ENCODE measurements at places on chromosomes 2 and 18.

DNA sequence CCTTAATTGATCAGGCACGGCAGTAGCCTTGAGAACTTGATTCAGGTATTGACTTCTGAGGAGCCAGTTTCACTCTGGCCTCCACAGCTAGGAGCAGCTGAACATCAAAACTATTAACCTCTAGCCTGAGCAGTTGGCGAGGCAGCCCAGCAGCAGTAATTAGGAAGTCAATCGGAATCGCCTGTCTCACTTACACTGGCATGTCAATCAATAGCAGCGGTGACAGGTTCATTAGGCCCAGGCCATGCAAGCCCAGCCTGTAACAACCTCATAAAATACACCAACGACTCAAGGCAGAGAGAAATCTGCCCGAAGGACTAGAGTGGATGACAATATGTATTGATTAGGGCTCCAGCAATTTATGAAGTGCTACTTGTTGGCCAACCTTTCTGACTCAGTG, 255.4 kb upstream of the SKOR2 start:
- DNase-seq: no peak

GRCh38 chr18:10685484-10685883, 159.7 kb downstream of the NAPG start:
- no peak for DNase-seq

GRCh38 chr2:160209516-160209856, 9.4 kb upstream of the ITGB6 start:
- DNase-seq: no peak

DNA sequence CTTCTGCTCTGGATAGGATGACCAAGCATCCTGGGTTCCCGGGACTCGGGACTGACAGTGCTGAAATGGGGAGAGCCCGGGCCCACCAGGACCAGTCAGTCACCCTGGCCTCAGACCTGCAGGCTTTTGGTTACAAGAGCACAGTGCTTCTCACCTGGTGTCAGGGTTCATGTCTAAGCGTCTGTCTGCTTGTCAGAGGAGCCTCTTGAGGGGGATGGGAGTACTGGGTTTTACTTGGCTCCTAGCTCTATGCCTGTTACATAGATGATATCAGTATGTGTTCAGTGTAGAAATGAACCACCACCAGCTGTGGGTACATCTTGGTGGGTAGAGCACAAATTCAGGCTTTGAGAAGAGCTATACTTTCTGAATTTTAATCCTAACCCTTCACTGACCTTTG, 29.9 kb downstream of the PCARE start:
- no peak for DNase-seq

DNA sequence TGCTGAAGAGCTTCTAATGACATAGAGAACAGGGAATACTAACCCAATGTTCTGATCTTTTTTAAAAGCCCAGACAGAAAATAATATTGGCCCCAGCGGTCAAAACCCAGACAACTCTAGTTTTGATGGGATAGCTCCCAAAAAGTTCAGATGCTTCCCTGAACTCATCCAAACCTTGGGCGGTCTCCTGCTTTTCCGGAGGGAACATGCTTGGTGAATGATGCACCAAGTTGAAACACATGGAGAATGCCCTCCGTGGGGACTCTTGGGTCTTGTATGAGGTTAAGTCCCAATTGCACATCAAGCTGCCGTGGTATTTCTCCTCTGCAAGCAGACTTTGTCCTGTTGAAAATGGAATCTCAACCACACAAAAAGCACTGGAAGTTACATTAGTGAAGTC, 120.7 kb upstream of the CTAGE1 start:
- no peak for DNase-seq

- no peak for DNase-seq
Measured at GRCh38 chr2:121129692-121130091, 155.3 kb downstream of the TFCP2L1 start.

GRCh38 chr18:54268751-54269150, 566 bp upstream of the POLI start:
- no peak for DNase-seq

GRCh38 chr2:155218945-155219344, 520.5 kb downstream of the KCNJ3 start:
- DNase-seq: no peak

GRCh38 chr2:209046163-209046562, 377.7 kb upstream of the MAP2 start:
- DNase-seq: no peak

DNA sequence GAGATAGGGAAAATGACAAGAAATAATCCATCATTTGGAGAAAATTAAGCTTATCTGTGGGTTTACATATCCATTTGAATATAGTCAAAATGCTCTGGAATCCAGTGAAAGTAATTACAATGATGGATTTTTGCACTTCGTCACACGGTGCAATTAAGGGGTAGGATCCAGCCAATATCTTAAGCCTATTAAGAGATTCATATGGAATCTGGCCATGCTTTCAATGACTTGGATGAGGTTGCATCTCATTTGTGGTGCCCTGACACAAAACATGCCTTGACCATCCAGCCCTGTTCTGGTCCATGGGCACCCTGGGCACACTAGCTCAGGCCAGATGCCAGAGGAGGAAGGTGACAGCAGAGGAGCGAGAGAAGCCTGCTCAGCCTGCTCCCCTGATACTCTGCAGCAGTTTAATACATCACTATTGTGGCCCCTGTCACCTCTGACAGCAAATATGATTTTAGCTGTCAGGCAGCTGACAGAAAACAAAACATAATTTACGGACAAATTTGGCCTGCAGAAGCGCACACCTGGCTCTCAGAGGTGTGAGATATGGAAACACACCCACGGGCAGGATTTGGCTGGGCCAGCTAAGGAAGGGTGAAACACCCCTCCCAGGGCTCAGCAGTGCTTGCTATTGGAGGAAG, 94.1 kb upstream of the ST8SIA3 start:
- DNase-seq: no peak

- no peak for DNase-seq
Measured at GRCh38 chr18:26919627-26920026, 54.1 kb upstream of the AQP4 start.

DNA sequence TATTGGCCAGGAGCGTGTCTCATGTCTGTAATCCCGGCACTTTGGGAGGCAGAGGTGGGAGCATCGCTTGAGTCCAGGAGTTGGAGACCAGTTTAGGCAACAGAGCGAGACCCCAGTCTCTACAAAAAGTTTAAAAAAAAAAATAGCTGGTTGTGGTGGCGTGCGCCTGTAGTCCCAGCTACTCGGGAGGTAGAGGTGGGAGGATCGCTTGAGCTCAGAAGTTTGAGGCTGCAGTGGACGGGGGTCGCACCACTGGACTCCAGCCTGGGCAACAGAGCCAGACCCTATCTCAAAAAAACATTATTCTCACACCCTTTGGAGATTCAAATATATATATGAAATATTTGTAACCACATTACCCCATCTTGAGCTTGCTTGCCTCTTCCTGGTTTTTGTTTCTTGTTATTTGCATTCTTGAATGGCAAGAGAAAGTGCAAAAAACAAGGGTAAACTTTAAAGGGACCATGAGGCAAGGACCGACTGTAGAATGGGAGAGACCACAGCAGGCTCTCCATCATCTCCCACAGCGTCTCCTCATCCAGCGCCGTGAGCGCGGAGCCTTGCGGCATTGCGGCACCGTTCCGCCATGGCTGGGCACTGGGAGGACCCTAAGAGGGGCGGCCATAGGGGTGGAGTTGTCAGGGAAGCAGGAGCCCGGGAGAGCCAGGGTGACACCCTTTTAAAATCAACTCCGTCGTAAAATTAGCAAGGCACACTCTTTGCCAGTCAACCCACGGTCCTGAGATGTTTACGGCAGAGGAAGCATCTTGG, 1.4 kb downstream of the ELP2 start:
- DNase-seq: no peak

- DNase-seq: no peak
Measured at GRCh38 chr2:233976690-233977294, 59.6 kb downstream of the TRPM8 start.

DNA sequence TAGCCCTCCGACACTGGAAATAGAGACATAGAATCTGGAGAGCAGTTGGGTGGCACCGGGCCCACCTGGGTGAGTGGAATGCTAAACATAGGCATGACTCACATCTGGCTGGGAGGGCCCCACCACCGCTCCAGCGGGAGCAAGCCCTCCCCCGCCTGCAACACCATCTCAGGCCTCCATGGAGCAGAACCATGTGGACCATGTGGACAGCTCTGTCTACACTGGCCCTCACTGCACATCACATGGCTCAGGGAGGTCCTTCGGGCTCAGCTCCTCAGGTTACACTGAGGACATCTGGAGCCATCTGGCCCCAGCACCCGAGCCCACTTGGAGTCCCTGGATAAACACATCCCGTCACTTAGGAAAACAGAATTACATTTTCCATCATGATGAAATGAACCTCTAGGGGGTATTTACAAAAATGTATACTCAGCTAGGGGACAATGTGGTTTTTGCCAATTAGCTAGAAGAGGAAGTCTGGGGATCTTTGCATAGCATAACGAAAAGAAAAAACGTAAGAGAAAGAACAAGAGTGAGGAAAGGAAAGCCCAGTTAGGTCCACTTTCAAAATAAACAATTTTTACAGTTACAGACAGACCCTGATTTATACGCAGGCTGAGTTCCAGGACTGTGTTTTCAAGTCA, 30.7 kb upstream of the MLPH start:
- DNase-seq: no peak

DNA sequence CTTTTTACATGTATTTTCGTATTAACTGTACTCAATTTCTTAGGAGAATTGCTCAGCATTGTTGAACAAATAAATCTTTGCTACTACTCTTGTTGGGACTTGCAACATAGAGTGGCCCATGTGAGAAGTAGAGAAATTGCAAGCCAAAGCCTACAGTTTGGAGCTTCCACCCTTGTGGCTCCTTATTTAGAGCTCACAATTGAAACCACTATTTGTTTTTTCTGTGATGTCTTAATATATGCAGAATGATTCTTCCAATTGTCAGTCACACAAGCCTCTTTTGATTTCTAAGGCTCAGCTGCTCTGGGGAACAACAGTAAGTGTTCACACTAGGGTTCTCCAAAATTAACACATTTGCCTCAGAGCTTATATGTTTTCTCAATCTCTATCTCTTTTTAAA, 60.2 kb upstream of the GALNT13 start:
- DNase-seq: no peak

DNA sequence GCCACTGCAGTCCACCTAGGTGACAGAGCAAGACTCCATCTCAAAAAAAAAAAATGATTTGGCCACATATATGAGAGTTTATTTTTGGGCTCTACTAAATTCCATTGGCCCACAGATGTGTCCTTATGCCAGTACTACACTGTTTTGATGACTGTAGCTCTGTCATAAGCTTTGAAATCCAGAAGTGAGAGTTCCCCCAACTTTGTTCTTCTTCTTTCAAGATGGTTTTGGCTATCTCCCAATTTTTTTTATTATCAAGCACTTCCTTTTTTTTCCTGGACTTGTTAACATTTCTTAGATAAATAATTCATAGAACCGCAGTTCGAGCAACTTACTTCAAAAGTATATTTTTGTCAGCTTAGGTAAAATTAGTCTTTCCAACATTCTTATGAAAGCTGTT, 96.9 kb downstream of the TSHZ1 start:
- DNase-seq: no peak

DNA sequence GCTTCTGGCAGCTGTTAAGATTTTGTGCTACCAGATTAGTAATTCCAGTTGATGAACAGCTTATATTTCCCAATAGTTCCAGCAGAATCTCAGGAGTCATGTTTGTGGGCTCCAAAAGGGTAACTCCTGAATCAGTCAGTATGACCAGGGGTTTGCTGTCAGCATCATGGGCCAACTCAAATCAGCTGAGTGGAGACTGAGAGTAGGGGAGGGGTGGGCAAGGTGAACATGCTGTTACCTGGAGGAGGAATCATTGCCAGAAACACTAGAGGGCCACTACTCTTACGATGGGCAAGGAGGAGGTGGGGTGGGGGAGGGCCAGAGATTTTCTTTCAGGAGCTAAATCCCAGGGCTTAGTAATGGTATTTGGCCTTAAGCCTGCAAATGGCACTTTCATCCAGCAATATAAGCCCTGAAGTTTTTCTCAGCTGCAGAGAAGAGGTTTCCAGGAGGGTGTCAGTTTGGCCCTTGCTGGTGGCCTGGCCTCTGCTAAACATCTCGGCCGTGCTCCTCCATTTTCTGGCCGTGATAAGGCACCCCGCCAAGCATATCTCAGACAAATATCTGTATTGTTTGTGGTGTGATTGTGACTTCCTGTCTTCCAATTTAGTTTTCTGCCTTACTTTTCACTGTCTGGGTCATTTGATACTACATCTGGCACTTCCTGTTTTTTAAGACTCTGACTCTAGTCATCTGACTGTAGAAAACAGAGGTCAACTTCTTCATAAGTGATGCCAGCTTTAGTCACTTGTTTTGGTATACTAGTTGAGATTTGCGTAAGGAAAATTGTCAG, 120.5 kb upstream of the CXCR4 start:
- peak; percentile 34 for DNase-seq

Data from activated CD4-positive, alpha-beta T cell treated with anti-CD3 and anti-CD28 coated beads for 48 hours (primary cell).